ENCODE measurements at places on chromosomes 2 and 18.

DNA sequence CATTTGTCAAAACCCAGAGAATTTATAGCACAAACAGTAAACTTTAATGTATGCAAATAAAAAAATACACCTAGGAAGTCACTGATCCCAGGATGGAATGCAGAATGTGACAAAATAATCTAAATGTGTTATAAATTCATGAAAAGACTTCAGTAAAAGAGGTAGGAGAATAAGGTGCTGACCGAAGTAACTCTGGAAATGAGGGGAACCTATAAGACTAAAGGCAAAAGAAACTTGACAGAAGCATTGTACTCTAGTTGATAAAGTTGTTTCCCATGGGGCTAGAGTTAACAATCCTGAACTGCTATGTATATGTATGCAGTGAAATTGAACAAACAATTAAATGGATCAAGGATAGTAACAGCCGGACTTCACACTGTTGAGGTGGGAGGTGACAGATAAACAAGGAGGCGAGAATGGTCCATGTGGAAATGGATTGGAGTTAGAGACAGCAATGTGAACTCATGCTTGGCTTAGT is 24.5 kb downstream of the IRS1 start:
- DNase-seq, result no peak

DNA sequence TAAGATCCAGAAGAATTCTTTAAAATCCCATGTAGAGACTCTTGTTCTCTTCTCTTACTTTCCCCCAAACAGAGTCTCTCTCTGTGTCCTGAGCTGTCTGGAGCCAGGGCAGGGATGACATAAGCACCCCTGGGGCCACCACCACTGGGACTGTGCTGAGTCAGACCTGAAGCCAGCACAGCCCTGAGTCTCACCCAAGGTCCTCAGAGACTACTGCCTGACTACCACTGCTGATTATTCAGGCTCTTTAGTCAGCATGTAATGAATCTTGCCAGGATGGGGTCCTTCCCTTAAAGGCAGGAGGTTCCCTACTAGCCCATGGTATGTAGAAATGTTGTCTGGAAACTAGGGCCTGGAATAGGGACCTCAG is 34.9 kb upstream of the DYNC1I2 start:
- no peak for DNase-seq

DNA sequence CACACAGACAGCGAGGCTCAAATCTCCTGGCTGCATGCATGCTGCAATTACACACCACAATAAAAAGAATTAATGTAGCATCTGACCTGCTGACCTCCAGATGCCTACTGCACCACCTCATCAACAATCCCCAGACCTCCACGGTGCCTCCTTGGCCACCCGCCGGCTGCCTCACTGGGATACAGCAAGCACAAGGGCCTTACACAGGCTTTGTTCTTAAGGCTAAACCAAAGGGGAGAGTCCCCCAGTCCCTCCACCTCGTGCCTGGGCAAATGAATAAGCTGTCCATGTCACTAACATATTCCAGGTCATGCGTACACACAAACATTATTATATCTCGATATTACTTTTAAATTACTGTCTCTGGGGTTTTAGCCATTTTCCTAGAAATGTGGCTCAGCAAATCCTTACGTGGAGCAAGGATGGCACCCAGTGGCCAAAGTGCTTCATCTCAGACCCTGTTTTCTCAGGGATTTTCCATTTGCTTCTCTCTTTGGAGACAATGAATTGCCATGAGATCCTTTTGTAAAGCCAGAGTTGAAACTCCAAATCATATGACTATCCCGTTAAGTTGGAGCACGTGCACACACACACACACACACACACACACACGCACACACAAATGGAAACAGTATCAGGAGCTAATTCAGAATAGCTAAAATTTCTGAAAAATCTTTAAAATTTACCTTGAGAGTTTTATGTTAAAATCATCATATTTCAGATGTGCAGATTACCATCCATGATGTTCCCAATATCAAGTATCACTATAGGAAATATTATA is 313.8 kb downstream of the PDE11A start:
- DNase-seq, result peak; percentile 22

DNA sequence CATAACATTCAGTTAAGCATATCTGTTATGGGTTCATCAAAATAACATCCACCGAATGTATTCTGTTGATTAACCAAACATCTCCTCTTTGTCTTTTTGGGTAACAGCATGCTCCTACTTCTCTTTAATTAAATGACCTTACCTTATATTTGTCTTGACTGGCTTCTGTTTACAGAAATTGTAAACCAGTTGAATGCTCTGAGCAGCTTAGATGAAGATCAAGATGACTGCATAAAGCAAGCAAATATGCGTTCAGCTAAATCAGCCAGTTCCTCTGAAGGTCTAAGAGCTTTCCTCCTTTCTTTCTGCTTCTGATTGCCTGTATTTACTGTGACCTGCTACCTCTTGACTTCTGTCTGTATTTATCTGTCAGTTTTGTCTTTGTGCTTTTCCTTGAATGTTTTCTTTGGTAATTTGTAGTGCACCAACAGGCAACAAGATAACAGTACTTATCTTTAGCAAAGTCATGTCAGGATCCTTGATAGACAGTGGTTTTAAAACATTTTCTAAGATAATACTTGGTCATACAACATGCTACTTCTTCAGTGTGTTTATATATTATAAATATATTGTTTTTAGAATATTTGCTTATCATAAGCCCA is 152.8 kb downstream of the EHBP1 start:
- DNase-seq, result no peak

- DNase-seq, result no peak
Measured at GRCh38 chr18:13879492-13879891, 35.8 kb downstream of the MC2R start.

- no peak for DNase-seq
Measured at GRCh38 chr18:48833701-48834412, 116.9 kb downstream of the SMAD7 start.

DNA sequence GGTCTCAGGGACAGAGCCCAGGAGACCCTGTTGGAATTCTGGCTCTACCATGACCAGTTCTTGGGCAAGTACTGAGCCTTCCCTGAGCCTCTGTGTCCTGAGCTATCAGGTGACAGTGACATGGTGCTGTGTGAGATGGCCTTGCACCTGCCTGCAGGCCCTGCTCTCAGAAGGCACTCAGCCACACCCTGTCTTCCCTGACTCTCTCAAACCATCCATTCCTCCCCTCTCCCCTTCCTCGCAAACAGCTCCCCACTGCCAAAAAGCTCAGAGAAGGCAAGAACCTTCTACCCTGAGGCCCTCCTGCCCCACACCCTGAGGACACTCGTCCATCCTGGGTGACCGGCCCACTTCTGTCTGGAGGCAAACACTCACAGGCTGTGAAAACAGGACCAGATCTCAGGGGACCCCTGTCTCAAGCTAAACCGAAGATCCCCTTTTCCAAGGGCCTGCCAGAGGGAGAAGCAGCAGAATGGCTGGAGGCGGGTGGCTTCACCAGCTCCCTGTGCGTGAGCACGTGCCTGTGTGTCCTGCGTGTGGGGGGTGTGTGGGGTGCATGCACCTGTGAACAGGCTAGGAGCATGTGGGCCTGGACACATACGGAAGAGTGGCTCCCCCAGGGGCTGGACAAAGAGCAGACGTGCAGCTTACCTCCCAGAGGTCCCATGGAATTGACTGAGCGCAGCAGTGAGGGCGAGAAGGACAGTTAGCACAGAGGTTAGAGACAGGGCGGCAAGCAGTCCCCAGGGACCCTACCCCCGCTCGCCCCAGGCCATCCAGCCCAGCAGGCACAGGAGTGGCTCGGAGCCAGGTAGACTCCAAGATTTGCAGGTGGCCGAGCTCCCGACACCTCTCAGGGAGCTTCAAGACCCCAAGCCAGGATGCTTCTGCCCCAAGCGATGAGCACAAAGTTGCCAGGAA is 53.9 kb downstream of the BIN1 start:
- no peak for DNase-seq

- DNase-seq, result no peak
Measured at GRCh38 chr18:40852406-40852805, 1102.6 kb upstream of the PIK3C3 start.

DNA sequence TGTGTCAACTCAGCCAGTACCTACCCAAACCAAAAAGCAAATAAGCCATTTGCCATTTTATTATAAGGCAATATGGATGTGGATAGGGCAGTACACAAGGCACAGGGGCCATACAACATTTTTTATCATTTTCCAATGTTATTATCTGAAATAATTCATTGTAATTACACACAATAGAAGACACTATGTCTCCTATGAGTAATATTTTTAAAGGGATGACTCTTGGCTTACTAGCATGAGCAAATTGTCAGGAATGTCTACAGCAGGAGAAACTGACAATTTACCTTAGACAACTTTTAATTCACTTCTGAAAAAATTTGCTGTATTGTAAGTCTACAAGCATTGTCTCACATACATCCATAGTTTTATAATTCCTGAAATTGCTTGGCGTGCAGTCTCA is 1193.9 kb upstream of the CELF4 start:
- no peak for DNase-seq

All from SW480 (cell line).